Testis (tissue), 5 donors: ENCODE measurements at places on chromosomes 2 and 18.

DNA sequence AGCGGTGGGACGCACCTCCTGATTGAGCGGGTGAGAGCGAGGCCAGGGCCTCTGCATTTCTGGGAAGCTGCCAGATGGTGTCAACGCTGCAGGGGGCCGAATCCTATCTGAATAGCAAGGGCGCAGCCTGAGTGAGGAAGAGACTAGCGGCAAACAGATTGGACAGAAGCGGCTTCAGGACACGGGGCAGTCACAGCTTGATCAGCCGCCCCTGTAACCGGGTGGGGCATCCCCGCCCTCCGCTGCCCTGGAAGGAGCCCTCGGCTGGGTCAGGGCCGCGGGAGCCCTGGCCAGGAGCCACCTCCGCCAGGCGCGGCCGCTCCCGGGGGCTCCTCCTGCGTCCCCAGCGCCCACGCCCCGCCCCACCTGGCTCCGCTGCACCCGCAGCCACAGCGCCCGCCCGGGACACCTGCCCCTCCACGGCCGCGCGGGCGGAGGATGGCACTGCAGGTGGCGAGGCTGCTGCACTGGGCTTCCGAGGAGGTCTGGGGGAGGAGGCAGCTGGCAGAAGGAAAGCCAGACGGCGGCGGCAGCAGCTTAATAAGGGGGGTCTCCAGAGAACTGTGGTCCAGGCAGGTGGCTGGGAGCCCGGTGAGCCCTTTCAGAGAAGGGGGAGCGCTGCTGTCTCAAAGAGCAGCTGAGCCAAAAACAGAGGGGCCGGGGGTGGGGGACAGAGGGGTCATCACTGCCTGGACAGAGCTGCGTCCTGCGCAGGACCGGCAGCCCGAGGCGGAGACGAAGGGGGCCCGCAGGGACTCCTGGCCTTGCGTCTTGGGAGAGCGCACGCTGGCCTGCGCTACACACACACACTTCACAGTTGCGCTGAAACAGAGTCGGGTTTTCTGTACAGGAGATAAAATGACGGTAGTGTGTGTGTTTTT is 18.8 kb upstream of the SOX11 start:
- DNase-seq: no peak

GRCh38 chr2:54531558-54531957 is 75.4 kb downstream of the SPTBN1 start:
- DNase-seq: no peak

GRCh38 chr2:201396595-201396994 is 39.5 kb upstream of the FLACC1 start:
- DNase-seq: no peak

- DNase-seq: no peak
These were observed 4.7 kb downstream of the EPG5 start for GRCh38 chr18:45962461-45962860.

DNA sequence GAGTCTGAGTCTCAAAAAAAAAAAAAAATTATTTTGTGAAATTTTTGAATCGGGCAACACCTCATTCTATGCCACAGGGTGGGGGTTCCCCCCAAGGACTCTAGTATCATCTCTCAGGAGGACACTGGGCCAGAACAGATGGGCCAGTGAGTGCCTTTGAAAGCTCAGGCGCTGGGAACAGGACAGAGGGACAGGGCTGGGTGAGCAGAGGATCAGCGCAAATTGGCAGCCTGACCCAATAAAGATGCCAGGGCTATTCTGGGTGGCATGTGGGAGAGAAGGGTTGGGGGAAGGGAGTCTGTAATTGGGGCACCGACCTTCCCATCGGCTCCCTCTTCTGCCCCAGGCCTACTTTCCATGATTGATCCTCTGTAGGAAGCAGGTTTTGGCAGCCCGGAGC is 44.0 kb downstream of the KIF3C start:
- no peak for DNase-seq

- DNase-seq: no peak
These were observed 30.5 kb upstream of the SNORC start for GRCh38 chr2:232839411-232840079.

DNA sequence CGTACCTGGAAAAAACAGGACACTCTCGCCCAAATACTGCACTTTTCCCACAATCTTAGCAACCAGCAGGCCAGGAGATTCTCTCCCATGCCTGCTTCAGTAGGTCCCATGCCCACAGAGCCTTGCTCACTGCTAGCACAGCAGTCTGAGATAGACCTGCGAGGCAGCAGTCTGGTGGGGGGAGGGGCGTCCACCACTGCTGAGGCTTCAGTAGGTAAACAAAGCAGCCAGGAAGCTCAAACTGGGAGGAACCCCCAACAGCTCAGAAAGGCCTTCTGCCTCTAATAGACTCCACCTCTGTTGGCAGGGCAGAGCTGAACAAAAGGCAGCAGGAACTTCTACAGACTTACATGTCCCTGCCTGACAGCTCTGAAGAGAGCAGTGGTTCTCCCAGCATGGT is 1202.8 kb upstream of the ACVR2A start:
- no peak for DNase-seq

DNA sequence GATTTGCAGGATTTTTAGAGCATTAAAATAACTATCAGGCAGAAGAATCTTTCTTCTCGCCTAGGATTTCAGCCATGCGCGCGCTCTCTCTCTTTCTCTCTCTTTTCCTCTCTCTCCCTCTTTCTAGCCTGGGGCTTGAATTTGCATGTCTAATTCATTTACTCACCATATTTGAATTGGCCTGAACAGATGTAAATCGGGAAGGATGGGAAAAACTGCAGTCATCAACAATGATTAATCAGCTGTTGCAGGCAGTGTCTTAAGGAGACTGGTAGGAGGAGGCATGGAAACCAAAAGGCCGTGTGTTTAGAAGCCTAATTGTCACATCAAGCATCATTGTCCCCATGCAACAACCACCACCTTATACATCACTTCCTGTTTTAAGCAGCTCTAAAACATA is 137.0 kb downstream of the MEIS1 start:
- no peak for DNase-seq

GRCh38 chr2:178403671-178404306 is 47.2 kb downstream of the PRKRA start:
- no peak for DNase-seq

GRCh38 chr2:75570948-75571729 is 10.4 kb upstream of the EVA1A start:
- DNase-seq: peak; percentile 30

DNA sequence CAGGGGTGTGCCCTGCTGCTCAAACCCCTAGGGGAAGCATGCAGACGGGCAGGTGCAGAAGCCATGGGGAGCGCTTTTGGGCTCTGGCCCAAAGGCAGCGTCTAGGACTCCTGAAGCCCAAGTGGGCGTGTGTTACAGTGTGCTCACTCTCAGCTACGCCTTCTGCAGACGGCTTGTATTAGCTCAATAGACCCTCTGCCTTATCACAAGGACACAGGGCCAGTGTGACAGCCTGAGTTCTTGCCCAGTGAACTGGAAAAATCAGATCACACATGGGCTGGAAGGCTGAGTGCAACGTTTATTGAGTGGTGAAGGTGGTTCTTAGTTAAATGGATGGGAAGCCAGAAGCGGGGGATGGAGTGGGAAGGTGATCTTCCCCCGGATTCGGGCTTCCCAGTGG is 210.9 kb downstream of the CDH20 start:
- DNase-seq: no peak

DNA sequence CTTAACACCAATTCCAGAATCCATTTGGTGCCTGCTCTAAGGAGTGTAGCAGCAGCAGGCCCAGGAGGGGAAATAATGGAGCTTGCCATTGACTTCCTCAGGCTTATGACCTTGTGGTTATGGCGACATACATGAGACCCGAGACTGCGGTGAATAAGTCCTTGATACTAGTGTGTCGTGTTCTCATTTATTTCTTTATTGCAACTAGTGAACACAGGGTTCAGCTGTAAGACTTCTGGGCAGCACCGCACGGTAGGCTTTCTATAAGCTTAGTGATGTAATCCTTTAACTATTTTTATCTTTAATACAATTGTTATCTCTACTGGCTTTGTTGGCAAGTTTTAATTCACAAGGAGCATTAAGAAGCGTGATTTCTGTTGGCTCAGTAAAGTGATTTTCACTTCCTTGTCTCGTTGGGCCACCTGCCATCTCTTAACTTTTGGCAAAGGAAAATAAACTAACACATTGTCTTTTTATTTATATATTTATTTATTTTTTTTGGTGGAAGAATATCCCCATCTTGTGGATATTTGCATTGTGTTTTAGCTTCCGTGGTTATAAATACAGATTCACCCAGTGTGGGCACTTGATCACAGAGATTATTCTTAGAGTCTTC is 139.8 kb downstream of the LTBP1 start:
- DNase-seq: no peak

DNA sequence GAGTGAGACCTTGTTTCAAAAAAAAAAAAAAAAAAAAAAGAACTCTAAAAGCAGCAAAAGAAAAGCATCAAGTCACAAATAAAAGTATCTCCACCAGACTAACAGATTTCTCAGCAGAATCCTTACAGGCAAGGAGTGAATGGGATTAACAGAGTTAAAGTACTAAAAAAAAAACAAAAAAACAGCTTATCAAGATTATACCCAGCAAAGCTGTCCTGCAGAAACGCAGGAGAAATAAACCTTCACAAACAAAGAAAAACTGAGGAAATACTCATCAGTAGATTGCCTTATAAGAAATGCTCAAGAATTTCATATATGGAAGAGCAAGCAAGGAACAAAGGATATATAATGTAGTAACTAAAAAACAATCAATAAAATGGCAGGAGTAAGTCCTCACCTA is 35.6 kb downstream of the USP34 start:
- DNase-seq: no peak

GRCh38 chr2:43792653-43793052 is 18.8 kb downstream of the DYNC2LI1 start:
- DNase-seq: no peak

- no peak for DNase-seq
These were observed 771.7 kb downstream of the CPS1 start for GRCh38 chr2:211328126-211328525.

GRCh38 chr2:72940361-72940760 is 23.0 kb downstream of the EMX1 start:
- DNase-seq: no peak

DNA sequence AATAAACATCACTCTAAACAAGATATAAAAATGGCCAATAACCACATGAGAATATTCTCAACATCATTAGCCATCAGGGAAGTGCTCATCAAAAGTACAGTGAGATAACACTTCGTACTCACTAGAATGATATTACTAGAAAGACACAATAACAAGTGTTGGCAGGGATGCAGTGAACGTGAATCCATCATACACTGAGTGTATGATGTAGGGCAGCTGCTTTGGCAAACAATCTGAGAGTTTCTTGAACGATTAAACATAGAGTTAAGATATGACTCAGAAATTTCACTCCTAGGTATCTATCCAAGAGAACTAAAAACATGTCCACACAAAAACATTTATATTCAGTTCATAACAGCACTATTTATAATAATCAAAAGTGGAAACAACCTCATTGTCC is 368.9 kb downstream of the PID1 start:
- DNase-seq: no peak

- DNase-seq: no peak
These were observed 148.1 kb upstream of the HS6ST1 start for GRCh38 chr2:128466776-128467175.

GRCh38 chr2:175937216-175937615 is 64.9 kb downstream of the LNPK start:
- DNase-seq: no peak

- no peak for DNase-seq
These were observed 224.9 kb downstream of the VAPA start for GRCh38 chr18:10138719-10139118.

GRCh38 chr18:45379903-45380302 is 235.4 kb upstream of the SLC14A2 start:
- no peak for DNase-seq

GRCh38 chr2:124254621-124255020 is 229.5 kb downstream of the CNTNAP5 start:
- DNase-seq: no peak

- DNase-seq: no peak
These were observed 34.9 kb downstream of the LAMA1 start for GRCh38 chr18:7082671-7083070.

DNA sequence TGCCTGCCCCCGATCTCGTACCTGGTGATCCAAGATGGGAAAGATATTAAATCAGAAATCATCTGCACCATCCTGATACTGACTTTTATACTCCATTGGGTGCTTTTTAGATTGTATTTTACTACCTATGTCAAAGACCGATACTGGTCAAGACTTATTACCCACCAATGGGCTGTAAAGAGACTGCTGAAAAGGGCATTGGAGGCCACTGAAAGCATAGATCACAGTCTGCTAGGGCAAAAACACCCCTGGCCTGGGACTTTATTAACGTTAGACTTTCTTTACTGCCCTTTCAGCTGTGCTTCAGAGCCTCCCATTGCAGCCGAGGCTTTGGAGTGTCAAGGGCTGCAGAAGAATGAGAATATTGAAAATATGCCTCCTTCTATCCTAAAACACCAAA is 472.8 kb upstream of the DDX18 start:
- DNase-seq: no peak

DNA sequence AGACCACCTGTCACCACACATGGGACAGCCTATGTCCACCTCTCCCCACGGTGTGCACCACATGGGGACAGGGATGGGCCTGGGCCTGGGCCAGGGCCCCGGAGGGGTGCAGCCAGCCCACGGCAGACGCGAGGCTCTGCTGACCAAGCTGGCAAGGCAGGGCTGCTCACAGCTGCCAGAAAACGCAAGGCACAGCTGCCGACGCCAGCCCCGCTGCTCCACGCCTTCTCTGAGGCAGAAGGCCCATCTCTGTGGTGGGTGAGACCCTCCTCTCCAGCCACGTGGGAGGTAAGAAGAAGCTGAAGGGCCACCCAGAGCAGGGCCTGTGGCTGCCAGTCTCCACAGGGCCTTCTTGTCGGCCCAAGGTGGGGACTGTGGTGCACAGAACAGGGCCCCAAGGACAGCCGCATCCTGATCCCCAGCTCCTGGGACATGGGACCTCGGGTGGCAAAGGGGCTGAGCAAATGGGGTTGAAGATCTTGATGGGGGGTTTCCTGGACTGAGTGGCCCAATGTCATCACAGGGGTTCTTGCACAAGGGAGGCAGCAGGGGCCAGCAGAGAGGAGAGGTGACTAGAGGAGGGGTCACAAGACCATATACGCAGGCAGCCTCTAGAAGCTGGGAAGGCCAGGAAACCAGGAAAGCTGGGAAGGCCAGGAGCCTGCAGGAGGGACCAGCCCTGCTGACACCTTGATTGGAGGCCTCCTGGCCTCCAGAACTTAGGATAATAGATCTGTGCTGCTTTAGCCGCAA is 72.3 kb downstream of the NDUFA10 start:
- DNase-seq: no peak

DNA sequence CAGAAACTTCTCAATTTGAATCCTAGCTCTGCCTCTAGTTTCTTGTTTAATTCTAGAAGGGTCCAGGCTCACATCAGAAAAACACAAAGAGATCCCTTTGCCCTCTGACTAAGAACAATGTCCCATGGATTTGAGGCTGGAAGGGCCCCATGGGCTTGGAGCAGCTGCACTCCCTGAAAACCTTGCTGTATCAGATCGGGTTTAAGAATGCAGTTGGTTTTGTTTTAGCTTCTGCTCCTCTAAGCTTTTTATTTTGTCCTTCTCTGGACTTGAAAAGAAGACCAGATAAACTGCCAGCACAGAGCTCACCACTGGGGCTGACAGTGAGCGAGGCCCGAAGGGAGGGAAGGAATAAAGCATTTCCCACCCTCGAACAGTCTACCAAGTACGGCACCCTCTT is 69.2 kb upstream of the WIPF1 start:
- no peak for DNase-seq
